ENCODE measurements at places on chromosomes 1 and 21.
A peak's percentile ranks its signal among the peaks of the same experiment; 100 is the strongest.

GRCh38 chr1:116493484-116494352, 77.1 kb downstream of the CD58 start:
- no peak for DNase-seq

GRCh38 chr21:46031484-46031883, 49.9 kb downstream of the COL6A1 start:
- DNase-seq = no peak

- DNase-seq = no peak
Observed at GRCh38 chr1:150061632-150062101, 5.9 kb upstream of the VPS45 start.

GRCh38 chr21:27103768-27104167, 136.9 kb upstream of the ADAMTS5 start:
- no peak for DNase-seq

DNA sequence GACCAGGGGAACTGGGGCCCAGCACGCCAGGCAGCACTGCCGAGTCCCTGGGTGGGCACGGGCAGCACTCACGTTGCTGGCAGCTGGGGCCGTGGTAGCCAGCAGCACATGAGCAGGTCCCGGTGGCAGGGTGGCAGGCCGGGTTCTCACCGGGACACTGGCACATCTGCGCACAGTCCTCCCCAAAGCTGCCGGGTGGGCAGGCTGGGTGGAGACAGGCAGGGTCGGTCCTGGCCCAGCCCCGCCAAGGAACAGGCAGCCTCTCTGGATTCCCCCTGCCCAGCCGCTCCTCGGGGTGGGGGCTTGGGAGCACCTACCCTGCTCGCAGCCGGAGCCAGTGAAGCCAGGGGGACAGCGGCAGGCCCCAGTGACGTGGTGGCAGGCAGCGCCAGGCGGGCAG, 42.5 kb downstream of the ARHGEF16 start:
- DNase-seq = no peak

DNA sequence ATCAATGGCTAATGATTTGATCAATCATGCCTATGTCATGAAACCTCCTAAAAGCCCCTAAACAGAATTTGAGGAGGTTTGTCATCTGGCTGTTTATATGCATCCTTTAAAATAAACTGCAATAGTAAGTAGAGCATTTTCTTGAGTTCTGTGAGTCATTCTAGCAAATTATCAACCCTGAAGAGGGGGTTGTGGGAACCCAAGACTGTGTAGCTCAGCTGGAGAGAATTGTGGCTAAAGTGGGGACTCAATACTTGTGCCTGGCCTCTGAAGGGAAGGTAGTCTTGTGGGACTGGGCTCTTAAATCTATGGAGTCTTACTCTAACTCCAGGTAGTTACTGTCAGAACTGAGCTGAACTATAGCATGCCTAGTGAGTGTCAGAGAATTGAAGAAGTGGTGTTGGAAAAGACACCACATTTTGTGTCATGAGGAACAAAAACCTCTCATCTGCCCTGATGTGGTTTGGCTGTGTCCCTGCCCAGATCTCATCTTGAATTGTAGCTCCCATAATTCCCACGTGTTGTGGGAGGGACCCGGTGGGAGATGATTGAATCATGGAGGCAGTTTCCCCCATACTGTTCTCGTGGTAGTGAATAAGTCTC, 402.4 kb downstream of the USH2A start:
- no peak for DNase-seq

- DNase-seq = no peak
Observed at GRCh38 chr1:58611861-58612385, 34.9 kb upstream of the TACSTD2 start.

DNA sequence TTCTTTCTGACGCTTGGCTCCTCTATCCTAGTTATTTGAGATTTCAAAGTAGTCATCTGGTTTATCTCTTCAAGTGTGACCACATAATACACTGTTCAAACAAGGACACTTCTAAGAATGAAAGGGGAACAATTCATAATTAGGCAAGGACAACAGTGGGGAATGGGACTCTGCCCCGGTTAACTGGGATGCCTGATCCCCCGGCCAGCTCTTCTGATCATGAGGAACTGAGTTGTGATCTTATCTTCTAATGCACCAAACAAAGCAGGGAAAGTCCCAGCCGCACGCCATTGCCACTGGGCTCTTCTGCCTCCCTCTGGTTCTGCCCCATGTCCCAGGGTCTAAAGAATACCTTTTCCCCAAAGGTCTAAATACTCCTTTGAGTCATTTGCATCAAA, 158.2 kb upstream of the IRF2BP2 start:
- DNase-seq = no peak

DNA sequence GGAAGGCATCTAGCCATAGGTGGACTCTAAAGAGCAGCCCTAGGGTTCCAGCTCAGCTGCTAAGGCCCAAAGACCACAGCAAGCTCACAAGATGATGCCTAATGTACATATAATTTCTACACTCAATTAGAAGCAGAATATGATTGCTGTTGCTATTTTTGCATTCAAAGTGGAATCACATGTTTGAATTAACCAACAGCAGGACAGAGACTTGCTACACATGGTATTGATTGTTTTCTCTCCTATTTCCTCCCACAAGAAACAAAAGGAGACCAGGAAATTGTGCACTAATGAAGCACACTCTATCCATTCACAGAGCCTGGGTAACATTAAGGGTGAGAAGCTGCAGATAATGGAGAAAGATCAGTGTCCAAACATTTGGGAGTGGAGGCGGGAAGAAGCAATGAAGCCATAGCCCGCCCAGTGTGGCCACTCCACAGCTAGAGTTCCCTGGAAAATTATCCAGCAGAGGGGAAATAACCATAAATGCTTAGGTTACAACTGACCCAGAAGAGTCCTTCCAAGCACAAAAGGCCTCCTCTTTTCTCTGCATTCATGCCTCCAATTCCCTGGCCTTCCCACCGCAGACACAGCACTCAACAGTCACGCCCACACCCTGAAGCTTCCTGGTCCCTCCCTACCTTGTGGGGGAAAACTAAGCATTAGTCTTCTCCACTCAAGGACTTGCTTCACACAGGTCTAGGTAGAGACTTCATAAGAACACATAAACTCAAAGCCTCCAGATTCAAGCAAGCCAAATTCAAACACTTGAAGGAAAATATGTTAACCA, 7.5 kb downstream of the CNN3 start:
- no peak for DNase-seq

GRCh38 chr1:45155957-45156356, 50.4 kb downstream of the ZSWIM5 start:
- DNase-seq = no peak

GRCh38 chr1:151990058-151990855, 3.4 kb downstream of the S100A10 start:
- no peak for DNase-seq

DNA sequence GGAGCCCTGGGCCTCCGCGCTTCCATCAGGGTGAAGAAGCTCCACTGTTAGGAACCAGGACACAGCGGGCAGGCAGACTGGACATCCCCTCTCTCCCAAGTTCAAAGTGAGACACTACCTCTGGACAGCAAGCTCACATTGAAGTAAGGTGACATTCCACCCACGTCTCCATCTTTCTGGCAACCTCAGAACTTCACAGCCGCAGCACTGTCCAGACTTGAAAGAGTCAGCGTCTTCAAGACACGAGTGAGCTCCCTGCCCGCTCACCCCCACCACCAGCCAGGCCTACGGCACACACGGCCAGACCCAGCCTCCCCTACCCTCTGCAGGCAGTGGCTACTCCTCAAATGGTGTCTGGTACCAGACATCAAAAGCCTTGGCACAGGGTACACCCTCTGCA, 11.1 kb downstream of the WDR4 start:
- DNase-seq = no peak

GRCh38 chr1:92515796-92516201, 29.1 kb upstream of the GFI1 start:
- DNase-seq = no peak

- DNase-seq = peak; percentile 88
Observed at GRCh38 chr1:36248250-36248894, 24.1 kb downstream of the THRAP3 start.

DNA sequence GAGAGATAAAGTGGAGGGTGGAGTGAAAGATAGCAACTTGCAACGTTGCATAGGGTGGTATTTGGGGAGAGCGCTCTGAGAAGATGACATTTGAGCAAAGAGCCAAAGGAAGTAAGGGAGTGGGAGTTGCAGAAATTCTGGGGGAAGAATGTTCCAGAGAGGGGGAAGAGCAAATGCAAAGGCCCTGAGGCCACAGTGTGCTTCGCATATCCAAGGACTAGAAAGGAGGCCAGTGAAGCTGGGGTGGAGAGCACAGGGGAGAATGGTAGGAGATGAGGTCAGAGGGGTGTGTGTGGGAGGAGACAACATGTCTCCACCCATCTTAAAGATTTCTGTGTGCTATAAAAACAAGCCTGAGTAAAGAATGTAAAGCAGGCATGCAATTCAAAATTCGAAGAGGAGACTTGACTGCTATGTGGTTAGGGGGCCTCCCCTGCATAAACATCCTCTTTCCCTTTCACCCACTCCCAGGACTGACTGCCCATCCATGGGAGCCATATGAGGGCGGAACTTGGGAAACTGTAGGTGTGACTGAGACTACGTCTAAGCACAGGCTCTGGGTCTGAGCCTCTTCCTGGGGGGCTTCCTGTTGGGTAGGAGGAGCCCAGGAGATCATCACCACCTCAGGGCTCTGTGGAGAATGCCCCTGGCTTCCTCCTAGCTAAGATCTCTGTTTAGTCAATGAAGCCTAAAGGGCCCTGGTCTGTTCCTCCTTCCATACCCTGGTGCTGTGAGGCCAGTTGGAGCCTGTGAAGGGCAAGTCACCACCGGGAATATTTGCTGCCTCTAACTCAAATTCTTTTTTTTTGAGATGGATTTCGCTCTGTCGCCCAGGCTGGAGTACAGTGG, 2.9 kb upstream of the CLIC4 start:
- DNase-seq = no peak

- DNase-seq = no peak
Observed at GRCh38 chr1:41519667-41520066, 35.2 kb upstream of the EDN2 start.

- DNase-seq = no peak
Observed at GRCh38 chr1:202268817-202269216, 72.9 kb downstream of the UBE2T start.

- DNase-seq = peak; percentile 81
Observed at GRCh38 chr21:41536076-41536826, 28.3 kb upstream of the TMPRSS2 start.

GRCh38 chr1:110857964-110858948, 14.7 kb upstream of the CD53 start:
- DNase-seq = no peak

- DNase-seq = no peak
Observed at GRCh38 chr1:53094533-53094919, 32.5 kb downstream of the PODN start.

DNA sequence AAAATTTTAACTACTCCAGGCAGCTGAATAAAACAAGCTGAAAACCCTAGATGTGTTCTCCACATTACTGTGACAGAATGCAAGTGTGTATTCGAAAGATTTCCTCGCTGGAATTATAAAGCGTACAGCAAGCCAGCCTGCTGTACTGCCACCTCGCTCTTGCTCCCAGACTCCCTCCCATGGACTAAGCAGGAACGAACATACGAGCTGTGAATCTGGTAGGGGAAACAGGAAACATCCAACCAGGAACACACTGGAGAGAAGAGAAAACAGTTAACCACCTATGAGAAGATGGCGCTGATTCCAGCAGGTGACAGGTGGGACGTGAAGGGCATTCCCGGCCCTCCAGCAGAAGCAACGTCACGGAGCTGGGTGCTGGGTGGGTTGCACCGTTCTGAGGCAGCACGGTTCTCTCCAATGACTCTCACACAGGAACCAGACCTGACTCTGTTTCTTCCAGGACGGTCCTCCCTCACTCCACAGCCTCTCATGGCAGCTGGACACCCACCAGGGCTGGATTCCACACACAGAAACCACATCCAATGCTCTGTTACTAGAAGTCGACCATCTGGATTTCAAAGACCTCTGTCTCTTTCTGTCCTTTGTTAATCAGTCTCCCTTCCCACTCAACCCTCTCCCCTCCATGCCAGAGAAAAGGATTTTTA, 219.2 kb downstream of the RERE start:
- DNase-seq = no peak

DNA sequence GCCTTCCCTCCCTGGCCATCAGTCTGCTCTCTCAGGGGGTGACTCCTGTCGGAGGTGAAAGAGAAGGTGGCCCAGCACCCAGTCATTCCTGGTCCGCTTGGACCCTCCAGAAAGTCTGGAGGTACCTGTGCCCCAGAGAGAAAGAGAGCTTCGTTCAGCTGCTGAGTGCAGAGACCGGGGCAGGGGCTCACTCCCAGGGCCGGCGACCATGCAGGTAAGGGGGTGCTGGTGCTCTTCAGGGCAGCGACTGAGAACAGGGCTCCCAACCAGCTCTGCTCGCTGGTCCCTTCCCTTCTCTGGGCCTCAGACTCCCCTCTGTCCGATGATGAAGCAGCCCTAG, 30.1 kb downstream of the HSPG2 start:
- no peak for DNase-seq

GRCh38 chr1:202143011-202143767, 1.3 kb downstream of the ARL8A start:
- DNase-seq = no peak

DNA sequence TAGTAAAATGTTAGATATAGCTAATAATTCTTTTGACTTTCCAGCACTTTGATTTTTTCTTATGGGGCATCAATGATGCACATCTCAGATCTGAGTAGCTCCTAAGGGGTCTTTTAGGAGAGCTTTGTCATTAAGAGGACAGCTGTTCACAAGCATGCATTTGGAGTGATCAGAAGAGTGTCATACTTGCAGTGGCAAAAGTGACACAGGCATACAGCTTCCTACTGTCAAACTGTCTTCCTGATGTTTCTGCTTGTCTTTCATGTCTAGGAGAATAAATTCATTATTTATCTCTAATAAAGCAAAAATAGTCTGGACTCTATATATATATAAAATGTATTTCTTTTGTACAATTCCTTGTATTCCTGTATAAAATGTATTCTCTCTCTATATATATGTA, 273.0 kb downstream of the PAPPA2 start:
- DNase-seq = no peak

- no peak for DNase-seq
Observed at GRCh38 chr1:186210258-186210657, 164.8 kb downstream of the TPR start.

GRCh38 chr1:1623181-1623630, 7.9 kb downstream of the MIB2 start:
- DNase-seq = no peak

- DNase-seq = no peak
Observed at GRCh38 chr1:179231923-179232322, 2.4 kb upstream of the ABL2 start.

GRCh38 chr1:219227360-219228057, 53.8 kb downstream of the LYPLAL1 start:
- no peak for DNase-seq

DNA sequence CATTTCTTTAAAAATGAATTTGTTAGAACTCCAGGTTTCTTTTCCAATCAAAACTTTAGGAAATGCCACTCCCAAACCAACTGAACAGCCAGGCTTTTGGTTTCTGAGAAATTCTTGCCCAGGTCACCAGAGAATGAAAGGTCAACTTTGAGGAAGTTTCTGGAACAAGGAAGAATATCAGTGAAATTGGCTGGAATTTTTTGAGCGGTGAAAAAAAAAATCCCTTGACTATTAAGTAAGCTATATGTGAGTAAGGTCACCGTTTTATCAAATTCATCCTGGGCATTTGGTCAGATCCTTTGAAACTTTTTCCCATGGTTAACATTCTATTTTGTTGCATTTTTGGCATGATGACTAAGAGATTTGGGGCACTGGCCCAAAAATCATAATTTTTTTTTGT, 469.3 kb downstream of the LTN1 start:
- DNase-seq = no peak

GRCh38 chr1:8370905-8371315, 53.0 kb downstream of the SLC45A1 start:
- DNase-seq = no peak

- no peak for DNase-seq
Observed at GRCh38 chr1:63435161-63435560, 67.7 kb downstream of the ALG6 start.

- DNase-seq = no peak
Observed at GRCh38 chr21:9730866-9731265, 790.5 kb upstream of the TPTE start.
